ENCODE measurements at places on chromosomes 1 and 21.

DNA sequence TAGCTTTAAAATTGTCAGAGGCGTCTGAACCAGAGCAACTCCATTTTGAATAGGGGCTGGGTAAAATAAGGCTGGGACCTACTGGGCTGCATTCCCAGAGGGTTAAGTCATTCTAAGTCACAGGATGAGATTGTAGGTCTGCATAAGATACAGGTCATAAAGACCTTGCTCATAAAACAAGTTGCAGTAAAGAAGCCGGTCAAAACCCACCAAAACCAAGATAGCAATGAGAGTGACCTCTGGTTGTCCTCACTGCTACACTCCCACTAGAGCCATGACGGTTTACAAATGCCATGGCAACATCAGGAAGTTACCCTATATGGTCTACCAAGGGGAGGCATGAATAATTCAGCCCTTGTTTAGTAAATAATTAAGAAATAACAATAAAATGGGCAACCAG, 143.6 kb downstream of the GABPA start:
- no peak for DNase-seq

DNA sequence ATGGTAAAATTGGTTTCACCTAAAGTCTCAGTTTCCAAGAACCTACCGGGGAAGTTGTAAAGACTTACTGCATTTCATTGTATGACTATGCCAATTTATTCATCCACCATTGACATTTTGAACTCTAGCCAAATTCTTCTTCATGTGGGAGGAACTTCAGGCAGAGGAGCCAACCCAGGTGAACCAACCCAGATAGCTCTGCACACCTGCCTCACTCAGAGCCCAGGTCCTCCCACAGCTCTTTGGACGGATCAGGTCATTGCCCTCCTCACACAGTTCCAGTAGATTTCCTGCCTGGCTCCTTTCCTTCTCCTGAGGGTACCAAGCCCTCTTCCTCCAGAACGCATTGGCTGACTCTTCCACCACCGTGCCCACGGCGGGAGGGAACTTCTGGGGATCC, 121.7 kb downstream of the DTL start:
- no peak for DNase-seq

DNA sequence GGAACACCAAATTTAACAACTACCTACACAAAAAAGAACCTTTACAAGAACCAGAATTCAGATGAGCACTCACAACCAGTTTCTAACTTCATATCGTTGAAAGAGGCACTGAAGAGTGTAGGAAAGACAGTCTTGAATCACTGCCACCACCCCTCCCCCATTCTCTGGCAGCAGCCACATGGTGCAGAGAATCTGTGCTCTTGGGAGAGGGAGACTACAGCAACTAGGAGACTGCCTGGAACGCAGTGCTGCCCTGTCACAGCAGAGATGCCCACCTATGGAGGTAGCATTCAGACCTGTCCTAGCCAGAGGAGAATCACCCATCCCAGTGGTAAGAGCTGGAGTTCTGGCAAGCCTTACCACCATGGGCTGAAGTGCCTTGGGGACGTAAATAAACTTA, 7.3 kb downstream of the CCN1 start:
- no peak for DNase-seq

DNA sequence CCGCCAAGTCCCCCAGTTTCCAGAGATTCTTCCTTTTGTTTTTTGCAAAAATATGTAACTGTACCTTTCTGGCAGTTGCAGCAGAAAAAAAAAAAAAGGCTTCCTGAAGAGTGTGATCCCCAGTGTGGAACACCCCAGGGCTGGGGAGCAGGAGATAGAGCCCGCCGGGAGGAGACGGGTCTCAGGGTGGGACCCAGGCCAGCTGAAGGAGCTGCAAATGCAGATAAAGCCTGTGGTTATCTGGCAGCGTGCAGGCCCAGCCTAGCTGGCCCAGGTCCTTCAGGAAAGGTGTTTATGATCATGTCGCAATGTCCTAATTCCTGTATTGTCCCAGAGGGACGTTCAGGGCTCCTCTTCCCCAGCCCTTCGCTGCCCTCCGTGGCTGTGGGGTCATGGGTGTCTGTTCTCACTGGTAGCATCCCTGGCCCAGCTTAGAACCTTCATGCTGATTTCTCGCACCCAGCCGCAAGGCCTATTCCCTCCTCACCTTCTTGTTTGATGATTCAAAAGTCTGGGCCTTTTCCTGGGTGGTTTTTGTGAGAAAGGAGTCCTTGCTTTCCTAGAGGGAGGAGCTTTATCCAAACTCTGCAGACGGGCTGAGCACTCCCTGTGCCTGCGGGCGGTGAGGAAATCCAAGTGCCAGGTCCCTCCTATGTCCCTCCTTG, 26.2 kb downstream of the RNF187 start:
- DNase-seq = no peak

DNA sequence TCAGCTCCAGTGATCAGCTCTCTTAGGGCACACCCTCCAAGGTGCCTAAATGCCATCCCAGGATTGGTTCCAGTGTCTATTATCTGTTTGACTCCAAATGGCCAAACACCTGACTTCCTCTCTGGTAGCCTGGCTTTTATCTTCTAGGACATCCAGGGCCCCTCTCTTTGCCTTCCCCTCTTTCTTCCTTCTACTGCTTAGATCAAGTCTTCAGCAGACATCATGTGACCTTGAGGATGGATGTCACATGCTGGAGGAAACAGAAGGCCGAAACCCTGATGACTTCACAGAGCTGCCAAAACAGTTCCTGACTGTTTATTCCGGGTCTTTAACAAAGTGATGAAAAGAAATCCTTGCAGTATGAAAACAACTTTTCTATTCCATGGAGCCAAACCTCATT, 24.4 kb upstream of the WDR26 start:
- DNase-seq = no peak

DNA sequence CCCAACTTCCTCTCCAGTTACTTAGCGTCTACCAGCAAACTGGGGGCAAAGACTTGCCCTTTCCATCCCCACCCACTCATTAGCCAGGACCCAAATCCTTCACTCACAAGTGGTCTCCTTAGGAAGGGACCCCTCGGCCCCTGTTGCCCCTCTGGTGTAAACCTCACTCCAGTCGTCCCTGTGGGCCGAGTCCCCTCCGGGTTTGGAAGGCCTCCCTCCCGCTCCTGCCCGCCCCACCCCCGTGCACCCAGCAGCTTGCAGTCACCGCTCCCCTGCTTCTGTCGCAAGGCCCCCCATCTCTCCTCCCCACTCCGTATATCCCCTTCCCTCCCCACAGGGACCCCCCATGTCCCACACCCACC, 1.2 kb downstream of the EFHD2 start:
- DNase-seq = no peak

DNA sequence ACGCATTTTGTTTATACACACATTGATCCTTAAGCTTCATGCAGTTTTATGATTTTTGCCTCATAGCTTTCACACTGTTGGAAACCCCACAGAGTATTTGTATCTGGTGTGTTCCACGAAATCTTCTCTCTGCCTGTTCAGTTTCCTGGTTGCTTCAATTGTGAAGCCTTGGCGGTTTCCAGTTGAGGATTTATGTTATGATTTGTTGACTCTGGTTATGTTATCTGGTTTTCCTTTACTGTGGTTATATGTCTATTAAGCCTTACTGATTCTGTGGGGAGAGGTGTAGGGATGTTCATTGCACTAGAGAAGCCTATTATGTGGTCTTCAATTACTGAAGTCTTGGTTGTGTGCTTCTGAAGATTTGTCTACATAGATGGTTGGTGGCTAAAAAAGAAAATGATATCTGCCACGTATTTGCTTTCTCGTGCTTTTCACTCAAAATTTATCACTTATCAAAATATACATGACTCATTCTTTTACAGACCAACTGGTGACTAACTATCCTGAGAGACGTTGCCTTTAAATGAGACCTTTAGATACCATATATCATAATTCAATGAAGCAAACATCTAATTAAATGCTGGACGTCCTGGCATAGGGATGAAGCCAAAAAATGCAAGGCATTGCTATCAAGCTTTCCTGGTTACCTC, 488.0 kb upstream of the B3GALT2 start:
- DNase-seq = peak; percentile 12

GRCh38 chr1:221837896-221838295, 96.0 kb upstream of the DUSP10 start:
- DNase-seq = no peak

DNA sequence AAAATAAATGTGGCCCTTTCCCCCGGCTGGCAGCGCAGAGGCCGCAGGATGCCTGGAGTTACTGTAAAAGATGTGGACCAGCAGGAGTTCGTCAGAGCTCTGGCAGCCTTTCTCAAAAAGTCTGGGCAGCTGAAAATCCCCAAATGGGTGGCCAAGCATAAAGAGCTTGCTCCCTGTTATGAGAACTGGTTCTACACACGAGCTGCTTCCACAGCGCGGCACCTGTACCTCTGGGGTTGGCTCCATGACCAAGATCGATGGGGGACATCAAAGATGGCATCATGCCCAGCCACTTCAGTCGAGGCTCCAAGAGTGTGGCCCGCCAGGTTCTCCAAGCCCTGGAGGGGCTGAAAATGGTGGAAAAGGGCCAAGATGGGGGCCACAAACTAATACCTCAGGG, 95.9 kb downstream of the LRIG2 start:
- DNase-seq = no peak

DNA sequence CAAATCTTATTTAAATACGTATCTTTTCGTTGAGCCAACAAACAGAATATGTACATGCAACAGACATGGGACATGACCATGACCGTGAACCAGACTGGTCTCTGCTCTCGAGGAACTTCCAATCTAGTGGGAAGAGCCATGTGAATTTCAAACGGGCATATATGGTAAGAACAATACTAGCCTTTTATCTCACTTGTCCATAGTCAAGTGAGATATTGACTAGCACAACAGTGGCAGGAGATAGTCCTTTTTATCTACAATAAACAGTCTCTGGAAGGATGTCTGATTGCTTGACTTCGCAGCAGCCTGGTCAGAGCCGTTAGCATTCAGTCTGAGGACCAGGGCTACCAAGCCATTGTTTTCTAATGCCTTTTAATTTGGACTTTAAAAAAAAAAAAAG, 12.6 kb upstream of the PLA2G2C start:
- no peak for DNase-seq

DNA sequence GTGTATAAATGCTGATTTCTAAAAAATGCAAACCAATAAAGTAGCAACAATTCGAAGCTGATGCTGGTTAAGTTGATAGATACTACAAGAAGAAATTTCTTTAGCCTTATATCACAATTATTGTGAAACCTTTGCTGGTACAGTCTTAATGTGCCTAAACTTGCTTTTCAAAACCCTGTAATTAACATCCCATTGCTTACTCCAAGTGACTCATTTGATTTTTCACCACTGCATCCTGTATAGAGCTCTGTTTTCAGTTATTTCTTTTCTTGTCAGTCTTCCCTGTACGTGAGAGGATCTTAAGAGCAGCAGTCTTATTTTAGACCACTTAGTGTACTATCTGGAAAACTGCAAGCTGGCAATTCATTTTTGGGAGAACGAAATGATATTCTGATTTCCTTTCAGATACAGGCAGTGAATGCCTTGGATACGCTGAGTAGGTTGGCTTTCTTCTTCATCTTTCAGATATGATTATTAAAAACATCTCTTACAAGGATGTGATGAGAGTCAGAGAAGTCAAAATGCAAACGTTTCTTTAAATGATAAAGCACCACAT, 210.3 kb downstream of the KCTD3 start:
- DNase-seq = no peak

DNA sequence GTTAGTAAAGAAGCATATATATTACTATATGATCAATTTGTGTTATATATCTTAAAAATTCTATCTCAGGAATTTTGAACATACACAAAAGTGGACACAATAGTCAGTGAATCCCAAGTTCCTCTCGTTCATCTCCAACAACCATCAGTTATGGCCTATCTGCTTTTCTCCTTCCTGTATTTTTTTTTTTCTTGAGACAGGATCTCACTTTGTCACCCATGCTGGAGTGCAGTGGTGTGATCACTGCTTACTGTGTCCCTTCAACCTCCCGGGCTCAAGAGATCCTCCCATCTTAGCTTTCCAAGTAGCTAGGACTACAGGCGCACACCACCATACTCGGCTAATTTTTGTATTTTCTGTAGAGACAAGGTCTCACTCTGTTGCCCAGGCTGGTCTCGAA, 9.4 kb downstream of the SPEN start:
- DNase-seq = no peak

GRCh38 chr1:941588-942383, 17.3 kb downstream of the NOC2L start:
- peak; percentile 77 for DNase-seq

- no peak for DNase-seq
Measured at GRCh38 chr21:36229181-36229580, 72.6 kb downstream of the DOP1B start.

DNA sequence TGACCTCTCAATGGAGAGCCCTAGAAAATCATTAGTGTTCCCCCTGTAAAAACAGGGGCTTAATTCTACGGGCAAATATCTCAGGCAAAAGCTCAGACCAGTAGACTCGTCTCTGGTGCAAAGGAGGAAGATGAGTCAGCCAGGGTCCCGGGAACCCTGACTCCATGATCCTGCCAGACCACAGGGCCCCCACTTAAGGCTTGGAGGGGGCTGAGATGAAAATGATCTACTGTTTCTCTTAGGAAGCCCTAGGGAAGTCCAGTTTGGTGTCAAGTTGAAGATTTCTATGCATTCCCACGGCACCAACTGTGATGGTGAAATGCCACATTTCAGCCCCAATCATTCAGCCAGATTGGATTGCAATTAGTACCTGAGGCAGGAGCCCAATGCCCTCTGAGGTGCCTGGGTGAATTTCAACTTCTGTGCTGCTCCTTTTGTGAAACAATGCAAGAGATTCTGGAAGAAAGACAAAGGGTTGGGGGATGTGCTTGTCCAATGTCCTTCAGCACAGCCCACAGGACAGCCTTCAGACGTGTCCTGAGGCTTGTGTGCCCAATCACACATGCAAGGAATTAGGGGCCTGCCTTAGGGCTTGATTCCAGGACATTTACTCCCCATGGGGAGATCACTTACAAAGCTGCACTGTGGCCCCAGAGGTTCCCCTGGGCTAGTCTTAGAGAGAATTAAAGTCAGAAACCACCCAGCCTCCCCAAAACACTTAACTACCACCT, 18.1 kb downstream of the NAV1 start:
- DNase-seq = no peak

DNA sequence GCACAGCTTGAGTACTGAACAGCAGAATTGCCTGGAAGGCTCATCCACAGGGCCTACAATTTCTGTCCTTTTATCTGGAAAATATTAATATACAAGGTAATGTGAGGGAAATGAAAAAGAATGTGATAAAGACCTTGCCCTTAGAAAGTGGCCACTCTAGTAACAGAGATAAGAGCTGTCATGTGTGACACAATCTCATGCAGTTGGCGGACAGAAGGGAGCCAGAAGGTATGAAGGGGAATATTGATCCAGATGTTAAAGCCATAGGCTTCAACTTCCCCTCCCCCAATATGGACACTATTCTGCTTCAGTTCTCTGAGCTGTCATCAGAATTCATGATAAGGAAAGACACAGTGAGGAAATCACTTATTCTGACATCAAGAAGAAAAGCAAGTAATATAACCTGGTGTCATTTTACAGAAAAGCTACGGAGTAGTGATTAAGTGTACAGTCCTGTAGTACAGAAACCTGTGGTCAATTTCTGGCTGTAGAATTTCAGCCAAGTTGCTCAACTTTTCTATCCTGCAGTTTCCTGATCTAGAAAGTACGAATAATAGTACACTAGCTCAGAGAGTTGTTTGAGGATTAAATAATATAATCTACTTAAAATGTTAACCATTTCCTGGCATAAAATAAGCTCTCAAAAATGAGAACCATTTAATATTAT, 572.1 kb downstream of the DPYD start:
- DNase-seq = no peak

- no peak for DNase-seq
Measured at GRCh38 chr1:199033661-199034060, 394.8 kb downstream of the PTPRC start.

GRCh38 chr1:14728516-14728915, 130.0 kb downstream of the KAZN start:
- no peak for DNase-seq

Data from DMS153 (cell line).